SK-N-SH (cell line): ENCODE measurements at places on chromosomes 1 and 21.

- H3K36me3 ChIP-seq, result no peaks in the 10 kb centered on the region
- no peaks in the 10 kb centered on the region for H3K27me3 ChIP-seq
- no peaks in the 10 kb centered on the region for H3K4me1 ChIP-seq
- no peak overlapping the region for H3K4me3 ChIP-seq
Measured at GRCh38 chr1:30315185-30315960, 408.0 kb downstream of the MATN1 start.

DNA sequence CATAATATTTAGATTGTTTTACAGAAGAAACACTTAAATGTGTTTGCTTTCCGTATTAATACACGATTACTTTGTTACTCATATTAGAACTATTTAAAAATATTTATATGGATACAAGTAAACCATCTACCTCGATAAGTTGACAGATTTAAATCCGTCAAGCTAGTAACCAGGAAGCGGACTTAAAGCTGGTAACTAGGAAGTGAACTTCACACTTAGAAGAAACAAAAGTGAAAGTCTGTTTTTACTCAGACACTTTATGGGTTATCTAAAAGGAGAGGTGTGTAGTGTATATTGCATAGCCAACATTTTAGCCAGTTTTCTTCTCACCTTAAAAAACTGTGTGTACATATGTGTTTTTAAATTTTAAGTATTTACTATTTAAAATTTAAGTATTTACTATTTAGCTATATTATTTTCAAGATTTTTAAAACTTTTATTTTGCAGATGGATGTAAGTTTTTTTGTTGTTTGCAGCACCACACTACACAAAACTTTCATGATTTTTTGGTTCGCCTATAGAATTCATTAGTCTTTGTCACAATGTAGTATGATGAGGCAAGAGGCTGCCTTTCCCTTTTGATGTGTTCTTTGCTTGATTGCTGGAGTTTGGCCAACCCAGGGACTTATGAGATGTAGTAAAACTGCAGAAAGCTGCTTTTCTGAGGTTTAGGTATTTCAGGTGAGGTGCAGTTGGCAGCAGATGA is 2.7 kb downstream of the USP25 start:
- H3K27me3 ChIP-seq, result no peaks in the 10 kb centered on the region
- no peak overlapping the region for H3K4me3 ChIP-seq
- H3K4me1 ChIP-seq, result peaks cover 8% of the 10 kb centered on the region
- no peak for DNase-seq

- H3K4me1 ChIP-seq, result no peaks in the 10 kb centered on the region; the same call in 1 of the 2 replicates
- no peak overlapping the region for H3K4me3 ChIP-seq
- no peak overlapping the region for H3K27ac ChIP-seq
- H3K27me3 ChIP-seq, result 0 out of 2 replicates have a peak, but pooled peaks cover 5% of the 10 kb centered on the region
- H3K36me3 ChIP-seq, result no peaks in the 10 kb centered on the region
Measured at GRCh38 chr21:14877581-14878228, 187.1 kb downstream of the NRIP1 start.

DNA sequence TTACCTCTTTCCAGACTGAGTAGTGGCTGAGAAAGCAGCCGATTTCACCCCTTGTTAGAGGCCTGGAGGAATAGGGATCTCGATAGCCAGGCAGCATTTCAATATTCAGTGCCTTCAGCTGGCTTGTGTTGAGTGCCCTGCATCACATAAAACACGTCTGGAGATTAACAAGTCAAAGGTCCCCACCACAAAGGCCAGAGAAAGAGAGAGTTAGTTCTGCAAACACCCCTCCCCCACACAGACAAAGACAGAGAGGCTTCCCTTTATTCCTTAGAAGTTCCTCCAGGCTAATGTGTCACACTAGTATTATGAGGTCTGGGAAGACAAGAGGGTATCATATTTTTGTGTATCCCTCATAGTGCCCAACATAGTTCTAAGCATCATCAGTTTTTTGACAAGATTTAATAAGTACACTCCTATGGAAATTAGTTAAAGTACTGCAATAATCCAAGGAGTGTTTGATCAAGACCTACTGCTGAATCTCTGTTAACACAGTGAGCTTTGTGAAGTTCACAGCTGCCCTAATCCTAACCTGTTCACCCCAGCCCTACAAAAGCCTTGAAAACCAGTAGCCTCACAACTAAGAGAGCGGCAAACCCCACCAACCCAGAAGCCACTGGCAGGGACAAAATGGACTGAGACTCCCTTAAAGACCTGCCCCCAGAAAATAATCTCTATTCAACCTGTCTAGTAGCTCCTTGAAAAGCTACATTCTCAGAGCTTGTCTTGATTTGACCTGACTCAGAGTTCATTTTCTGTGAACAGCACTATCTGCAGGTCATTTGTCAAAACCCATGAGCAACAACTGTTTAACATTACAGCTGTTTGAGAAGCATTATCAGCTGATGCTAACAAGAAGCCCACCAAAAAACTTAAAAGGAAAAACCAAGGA is 91.9 kb downstream of the COLGALT2 start:
- no peak overlapping the region for H3K27ac ChIP-seq
- no peak for DNase-seq
- no peak overlapping the region for H3K4me3 ChIP-seq
- no peaks in the 10 kb centered on the region for H3K27me3 ChIP-seq

- H3K4me3 ChIP-seq, result no peak overlapping the region
- H3K4me1 ChIP-seq, result peaks cover 13% of the 10 kb centered on the region; the same call in 1 of the 2 replicates
- H3K27ac ChIP-seq, result no peak overlapping the region
- DNase-seq, result no peak
Measured at GRCh38 chr21:42860345-42860744, 19.0 kb downstream of the WDR4 start.

DNA sequence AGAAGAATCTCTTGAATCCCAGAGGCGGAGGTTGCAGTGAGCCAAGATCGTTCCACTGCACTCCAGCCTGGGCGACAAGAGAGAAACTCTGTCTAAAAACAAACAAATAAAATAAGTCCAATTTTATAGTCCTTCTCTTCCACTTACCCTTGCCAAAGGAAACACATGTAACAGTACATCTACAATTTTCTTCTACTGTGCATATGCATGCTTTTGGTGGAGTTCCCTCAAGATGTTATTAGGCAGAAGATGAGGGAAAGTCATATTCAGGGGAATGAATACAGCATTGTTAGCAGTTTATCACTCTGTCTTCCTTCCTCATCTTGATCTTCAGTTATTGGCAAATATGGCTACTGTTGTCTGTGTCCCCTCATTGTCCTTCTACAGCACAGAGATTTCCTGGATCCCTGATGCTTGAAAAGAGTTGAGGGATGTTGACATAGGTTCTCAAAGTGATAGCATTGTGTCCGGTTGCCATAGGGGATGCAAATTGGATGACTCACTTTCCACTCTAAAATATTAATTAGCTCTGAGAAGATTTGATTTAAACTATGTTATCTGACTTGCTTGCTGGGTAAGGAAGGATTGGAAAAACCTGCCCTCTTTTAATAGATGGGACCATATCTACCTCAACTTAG is 1173.6 kb downstream of the KCNT2 start:
- H3K27ac ChIP-seq, result no peak overlapping the region
- DNase-seq, result no peak
- no peaks in the 10 kb centered on the region for H3K36me3 ChIP-seq
- no peak overlapping the region for H3K4me3 ChIP-seq
- no peaks in the 10 kb centered on the region; the same call in 1 of the 2 replicates for H3K4me1 ChIP-seq

- H3K27ac ChIP-seq, result no peak overlapping the region
- H3K4me1 ChIP-seq, result no peaks in the 10 kb centered on the region
- H3K4me3 ChIP-seq, result peak overlapping the region; percentile 82
- DNase-seq, result no peak
- no peaks in the 10 kb centered on the region for H3K27me3 ChIP-seq
Measured at GRCh38 chr1:24501371-24502064, 1.1 kb upstream of the RCAN3 start.

DNA sequence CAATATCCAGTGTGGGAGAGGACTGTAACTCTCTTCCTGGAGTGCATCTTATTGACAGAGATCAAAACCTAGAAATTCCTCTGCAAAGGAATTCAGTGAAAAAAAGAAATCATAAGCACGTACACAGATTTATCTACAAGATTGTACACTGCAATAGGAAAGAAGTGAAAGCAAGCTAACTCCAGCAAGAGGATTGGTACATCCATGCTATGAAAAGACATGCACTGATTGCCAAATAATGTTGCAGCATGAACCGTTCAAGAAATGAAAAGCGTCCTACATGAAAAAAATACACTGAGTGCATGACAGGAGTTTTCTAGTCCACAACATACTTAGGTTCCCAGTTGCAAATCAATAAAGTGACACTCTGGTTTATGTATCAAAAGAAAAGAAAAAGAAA is 1.9 kb upstream of the MGST3 start:
- H3K27ac ChIP-seq, result no peak overlapping the region
- no peaks in the 10 kb centered on the region for H3K27me3 ChIP-seq
- peaks cover 7% of the 10 kb centered on the region; the same call in 1 of the 2 replicates for H3K4me1 ChIP-seq
- no peak overlapping the region for H3K4me3 ChIP-seq
- no peaks in the 10 kb centered on the region for H3K36me3 ChIP-seq
- DNase-seq, result no peak

DNA sequence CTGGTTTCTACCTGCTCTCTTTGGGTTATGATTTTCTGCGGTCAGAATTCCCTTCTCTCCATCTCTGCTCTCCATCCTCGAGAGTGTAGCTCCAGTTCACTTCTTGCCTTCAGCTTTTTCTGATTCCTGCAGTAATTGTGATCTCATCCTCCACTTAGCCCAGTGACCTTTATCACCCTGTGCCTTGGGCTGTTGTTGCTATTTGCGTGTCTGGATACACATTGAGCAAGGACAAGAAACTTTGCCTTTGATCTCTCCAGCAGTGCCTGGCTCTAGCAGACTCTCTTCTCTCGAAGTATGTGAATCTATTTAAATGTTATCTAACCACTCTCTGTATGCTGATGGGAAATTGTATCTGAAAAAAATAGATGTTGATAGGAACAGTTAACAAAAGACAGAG is 76.4 kb upstream of the MARK1 start:
- H3K4me1 ChIP-seq, result no peaks in the 10 kb centered on the region
- H3K27ac ChIP-seq, result no peak overlapping the region
- DNase-seq, result no peak

- H3K27me3 ChIP-seq, result no peaks in the 10 kb centered on the region
- H3K4me3 ChIP-seq, result no peak overlapping the region
- H3K27ac ChIP-seq, result no peak overlapping the region
Measured at GRCh38 chr1:217322834-217323233, 308.1 kb downstream of the GPATCH2 start.

- H3K4me1 ChIP-seq, result no peaks in the 10 kb centered on the region
- DNase-seq, result no peak
- no peak overlapping the region for H3K27ac ChIP-seq
- H3K27me3 ChIP-seq, result no peaks in the 10 kb centered on the region
Measured at GRCh38 chr1:63843010-63843409, 69.2 kb downstream of the ROR1 start.

- peak; percentile 5 for DNase-seq
- H3K36me3 ChIP-seq, result peaks cover 15% of the 10 kb centered on the region; the same call in 1 of the 2 replicates
- H3K27me3 ChIP-seq, result no peaks in the 10 kb centered on the region
- no peak overlapping the region for H3K27ac ChIP-seq
- H3K4me3 ChIP-seq, result no peak overlapping the region
- peaks cover 4% of the 10 kb centered on the region for H3K4me1 ChIP-seq
Measured at GRCh38 chr1:213122514-213122929, 71.5 kb downstream of the RPS6KC1 start.

GRCh38 chr1:203480084-203480483 is 4.5 kb downstream of the PRELP start:
- no peak overlapping the region for H3K4me3 ChIP-seq
- H3K4me1 ChIP-seq, result peaks cover 14% of the 10 kb centered on the region; the same call in 1 of the 2 replicates
- no peaks in the 10 kb centered on the region for H3K36me3 ChIP-seq
- no peak for DNase-seq

- no peak overlapping the region for H3K27ac ChIP-seq
- no peaks in the 10 kb centered on the region for H3K27me3 ChIP-seq
- no peak for DNase-seq
Measured at GRCh38 chr1:9233942-9234222, 692 bp upstream of the H6PD start.

- DNase-seq, result peak; percentile 66
- H3K36me3 ChIP-seq, result no peaks in the 10 kb centered on the region
- H3K4me3 ChIP-seq, result no peak overlapping the region
- H3K4me1 ChIP-seq, result peaks cover 7% of the 10 kb centered on the region
- no peaks in the 10 kb centered on the region for H3K27me3 ChIP-seq
- peak overlapping the region; percentile 58 for H3K27ac ChIP-seq
Measured at GRCh38 chr21:46598581-46599572, 6.0 kb downstream of the S100B start.

DNA sequence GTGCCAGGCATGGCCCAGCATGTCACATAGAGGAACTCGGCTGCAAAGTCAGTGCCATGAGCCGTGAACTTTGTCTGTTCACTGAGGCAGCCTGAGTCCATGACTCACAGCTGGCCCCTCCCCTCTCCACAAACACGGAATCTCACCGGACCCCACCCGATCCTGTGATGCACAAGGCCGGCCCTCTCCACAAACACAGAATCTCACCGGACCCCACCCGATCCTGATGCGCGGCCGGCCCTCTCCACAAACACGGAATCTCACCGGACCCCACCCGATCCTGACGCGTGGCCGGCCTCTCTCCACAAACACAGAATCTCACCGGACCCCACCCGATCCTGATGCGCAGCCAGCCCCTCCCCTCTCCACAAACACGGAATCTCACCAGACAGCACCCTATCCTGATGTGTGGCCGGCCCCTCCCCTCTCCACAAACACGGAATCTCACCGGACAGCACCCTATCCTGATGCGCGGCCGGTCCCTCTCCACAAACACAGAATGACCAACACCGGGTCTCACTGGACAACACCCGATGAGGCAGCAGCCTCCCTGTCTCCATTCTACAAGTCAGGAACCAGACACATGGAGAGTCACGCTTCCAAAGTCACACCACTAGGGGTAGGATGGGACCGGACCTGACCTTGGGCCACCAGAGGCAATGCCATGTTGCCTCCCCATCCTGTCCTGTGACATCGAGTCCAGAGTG is 39.6 kb upstream of the GPR153 start:
- no peak overlapping the region for H3K27ac ChIP-seq
- H3K36me3 ChIP-seq, result peaks cover 9% of the 10 kb centered on the region; the same call in 1 of the 2 replicates
- no peak overlapping the region for H3K4me3 ChIP-seq
- H3K27me3 ChIP-seq, result no peaks in the 10 kb centered on the region
